SHP77 (cell line): ENCODE measurements at places on chromosomes 1 and 21.
A peak's percentile ranks its signal among the peaks of the same experiment; 100 is the strongest.

DNA sequence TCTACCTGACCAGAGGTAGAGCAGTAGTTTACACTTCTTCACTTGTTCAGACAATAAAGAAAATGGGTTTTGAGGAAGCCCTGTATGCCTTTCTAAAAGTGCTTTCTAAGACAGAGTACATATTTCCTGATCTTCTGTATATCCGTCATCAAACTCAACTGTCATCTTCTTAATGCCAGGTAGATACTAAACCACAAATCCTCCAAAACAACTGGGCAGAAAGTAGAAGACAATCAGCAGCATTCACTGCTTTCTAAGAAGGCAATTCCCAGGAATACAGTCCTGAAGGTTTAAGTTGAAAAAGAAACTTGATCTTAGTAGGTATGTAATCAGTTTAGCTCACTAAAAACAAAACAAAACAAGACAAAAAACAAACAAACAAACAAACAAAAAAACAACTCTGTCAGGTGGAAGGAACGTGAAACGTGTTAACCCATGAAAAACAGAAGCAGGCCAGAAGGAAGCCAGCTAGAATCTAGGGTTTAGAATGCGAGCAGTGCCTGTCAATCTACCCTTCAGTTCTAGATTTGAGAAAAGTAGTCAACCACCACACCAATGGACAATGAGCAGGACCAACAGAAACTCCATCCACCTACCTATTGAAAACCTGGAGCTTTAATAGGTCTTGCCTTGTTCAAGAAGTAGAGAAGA lies 59.2 kb downstream of the LEPR start:
- no peak for DNase-seq

DNA sequence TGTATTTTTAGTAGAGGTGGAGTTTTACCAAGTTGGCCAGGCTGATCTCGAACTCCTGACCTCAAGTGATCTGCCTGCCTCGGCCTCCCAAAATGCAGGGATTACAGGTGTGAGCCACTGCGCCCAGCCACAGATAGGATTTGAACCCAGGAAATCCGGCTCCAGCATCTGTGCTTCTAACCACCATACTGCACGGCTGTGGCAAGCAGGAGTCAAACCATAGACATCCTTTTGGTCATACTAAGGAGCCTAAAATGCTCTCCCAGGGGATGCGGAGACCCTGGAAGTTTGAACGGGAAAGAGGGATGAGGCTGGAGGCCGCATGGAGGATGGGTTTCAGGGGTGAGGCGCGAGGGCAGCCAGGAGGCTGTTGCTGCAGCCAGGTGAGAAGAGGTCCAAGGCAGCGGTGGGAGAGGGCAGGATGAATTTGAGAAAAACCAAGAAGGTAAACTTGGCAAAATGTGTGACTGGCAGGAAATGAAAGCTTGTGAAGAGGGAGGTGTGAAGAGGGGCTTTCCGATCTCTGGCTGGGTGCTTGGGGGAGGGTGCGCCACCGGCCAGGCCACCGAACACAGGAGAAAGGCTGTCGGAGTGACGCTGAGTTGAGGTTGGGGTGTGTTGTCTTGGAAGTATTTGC lies 24.0 kb upstream of the CDK18 start:
- DNase-seq, result no peak

- no peak for DNase-seq
Observed at GRCh38 chr1:13619909-13620308, 36.3 kb downstream of the PDPN start.

DNA sequence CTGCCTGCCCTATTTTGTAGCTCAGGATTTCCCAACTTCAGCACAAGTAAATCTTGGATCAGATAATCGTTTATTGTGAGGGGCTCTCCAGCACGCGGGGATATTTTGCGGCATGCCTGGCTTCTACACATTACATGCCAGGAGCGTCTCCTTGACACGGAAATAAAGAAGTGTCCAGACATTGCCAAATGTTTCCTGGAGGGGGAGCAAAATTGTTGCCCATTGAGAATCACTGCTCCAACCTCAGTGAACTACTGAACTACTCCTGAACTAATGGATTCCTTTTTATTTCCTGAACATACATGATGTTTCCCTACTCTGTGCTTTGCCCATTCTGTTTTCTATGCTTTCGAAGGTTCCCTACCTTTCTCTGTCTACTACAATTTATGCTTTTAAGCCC lies 1359.1 kb upstream of the ADGRL2 start:
- DNase-seq, result no peak

DNA sequence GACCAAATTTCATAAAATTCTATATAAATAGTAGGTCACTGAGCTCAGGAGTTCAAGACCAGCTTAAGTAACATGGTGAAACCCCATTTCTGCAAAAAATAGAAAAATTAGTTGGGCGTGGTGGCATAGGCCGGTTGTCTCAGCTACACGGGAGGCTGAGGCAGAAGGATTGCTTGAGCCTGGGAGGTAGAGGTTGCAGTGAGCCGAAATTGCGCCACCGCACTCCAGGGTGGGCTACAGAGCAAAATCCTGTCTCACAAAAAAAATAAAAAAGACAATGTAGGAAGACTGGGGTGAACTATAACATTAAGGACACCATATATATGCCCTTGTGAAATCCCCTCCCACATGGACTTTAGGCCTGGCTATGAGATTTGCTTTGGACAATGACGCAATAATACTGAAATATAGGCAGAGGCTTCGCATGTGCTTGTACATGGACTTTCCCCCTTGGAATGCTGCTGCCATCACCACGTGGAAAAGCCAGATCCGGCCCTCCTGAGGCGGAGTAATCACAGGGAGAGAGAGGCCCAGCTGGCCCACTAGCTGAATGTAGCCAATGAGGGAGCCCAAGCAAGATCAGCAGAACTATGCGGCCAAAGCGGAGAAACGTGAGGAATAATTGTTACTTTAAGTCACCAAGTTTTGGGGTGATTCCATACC lies 13.1 kb upstream of the USP1 start:
- no peak for DNase-seq

DNA sequence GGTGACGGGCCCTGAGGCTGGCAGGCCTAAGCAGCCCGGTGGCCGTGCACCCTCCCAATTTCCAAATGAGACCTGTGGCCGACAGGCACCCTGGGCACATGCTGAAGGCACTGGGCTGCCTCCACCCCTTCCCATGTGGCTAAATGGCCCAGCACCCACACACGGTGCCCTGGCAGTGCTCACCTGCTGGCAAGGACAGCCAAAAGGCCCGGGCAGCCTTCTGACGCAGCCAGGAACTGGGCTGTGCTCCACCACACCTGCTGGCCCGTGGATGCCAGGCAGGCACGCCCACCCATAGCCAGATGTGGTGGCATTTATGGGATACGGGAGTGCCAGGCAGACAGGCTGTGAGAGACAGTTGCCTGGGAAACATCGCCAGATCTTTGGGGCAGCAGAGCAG lies 4.0 kb upstream of the FAAP20 start:
- no peak for DNase-seq

GRCh38 chr1:36971852-36972618 lies 62.3 kb downstream of the GRIK3 start:
- no peak for DNase-seq

DNA sequence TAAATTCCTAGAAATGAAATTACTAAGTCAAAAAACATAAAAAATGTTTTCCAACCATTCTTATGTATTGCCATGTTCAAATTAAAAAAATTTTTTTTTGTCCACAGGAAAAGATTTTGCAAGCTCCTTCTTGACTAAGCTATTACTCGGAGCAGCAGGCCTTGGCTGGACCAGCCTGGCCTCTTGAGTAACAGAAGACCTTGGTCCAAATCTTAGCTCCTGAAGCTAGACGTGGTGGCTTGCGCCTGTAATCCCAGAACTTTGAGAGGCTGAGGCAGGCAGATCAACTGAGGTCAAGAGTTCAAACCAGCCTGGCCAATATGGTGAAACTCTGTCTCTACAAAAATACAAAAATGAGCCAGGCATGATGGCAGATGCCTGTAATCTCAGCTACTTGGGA lies 77.6 kb downstream of the CLSTN1 start:
- no peak for DNase-seq

GRCh38 chr1:205108464-205108863 lies 13.3 kb downstream of the RBBP5 start:
- DNase-seq, result no peak

- peak; percentile 52 for DNase-seq
Observed at GRCh38 chr1:230797942-230798365, 50.8 kb downstream of the CAPN9 start.

DNA sequence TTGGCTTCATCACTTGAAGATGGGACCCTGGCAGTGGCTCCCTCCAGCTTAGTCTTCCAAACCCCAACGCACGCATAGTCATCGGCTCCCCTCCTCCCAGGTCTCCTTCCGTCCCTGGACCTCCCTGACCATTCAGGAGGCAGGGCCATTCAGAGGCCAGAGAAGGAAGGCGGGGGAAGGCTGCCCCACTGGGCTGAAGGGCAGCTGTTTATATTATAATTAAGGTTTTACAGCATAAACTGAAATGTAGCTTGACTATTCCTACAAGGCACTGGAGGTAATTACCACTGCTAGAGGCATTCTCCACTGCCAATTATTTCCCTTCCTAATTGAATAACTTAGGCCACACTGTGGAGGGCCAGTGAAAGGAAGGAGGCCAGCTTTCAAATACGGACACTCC lies 170.6 kb upstream of the PROX1 start:
- no peak for DNase-seq

DNA sequence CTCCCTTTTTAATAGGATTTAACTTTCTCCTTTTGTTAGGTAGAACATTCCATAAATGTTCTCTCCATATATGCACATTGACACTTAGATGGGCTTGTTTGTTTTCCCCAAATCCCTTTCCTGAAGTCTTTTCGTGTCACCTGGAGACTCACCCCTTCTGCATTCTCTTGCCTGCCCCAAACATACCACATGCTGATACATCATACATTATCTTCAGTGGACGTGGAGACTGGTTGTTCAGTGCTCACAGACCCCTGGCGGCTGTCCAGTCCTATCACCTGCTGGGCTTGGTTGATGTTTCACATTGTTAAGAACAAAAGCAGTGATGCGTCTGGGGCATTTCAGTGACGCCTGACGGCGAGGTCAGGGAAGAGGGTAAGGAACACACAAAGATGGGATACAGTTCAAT lies 22.2 kb downstream of the FMOD start:
- peak; percentile 85 for DNase-seq

- DNase-seq, result no peak
Observed at GRCh38 chr1:47938520-47938919, 58.7 kb downstream of the TRABD2B start.

GRCh38 chr1:214541693-214542092 lies 9.7 kb downstream of the PTPN14 start:
- no peak for DNase-seq

DNA sequence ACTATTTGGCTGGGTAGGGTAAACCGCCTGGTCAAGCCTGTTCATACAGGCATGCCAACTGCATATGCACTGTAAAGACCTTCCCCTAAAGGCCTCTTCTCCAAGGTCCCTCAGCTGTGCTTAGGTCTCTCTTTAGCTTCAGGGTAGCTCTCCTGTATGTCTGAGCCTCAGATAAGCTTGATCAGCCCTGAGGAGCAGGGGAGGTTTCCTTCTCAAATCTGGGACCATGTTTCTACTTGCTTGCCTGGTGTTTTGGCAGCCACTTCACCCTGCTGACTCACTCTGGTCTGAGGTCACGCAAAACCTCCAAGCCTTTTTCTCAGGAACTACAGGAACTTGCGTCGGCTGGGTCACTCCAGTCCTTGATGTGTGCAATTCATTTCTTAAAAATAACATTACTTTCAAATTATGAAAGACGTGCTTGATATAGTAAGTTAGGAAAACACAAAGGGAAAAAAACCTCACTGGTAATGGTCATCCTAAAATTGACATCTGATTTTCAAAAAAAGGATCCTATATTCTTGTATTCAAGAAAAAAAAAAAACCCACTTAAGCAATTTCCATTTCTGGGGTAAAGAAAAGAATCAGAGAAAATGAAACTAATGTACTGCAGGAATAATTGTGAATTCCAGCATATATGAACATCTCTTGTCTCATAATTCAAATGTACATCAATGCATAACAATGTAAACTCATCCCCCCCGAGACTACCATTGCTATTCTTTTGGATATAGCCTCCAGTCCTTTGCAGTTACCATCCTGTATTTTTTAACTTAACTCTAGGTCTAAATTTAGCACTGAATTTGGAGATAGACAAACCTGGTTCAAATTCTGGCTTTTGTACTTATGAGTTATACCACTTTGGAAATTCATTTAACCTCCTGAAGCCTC lies 24.8 kb upstream of the RNF19B start:
- no peak for DNase-seq

DNA sequence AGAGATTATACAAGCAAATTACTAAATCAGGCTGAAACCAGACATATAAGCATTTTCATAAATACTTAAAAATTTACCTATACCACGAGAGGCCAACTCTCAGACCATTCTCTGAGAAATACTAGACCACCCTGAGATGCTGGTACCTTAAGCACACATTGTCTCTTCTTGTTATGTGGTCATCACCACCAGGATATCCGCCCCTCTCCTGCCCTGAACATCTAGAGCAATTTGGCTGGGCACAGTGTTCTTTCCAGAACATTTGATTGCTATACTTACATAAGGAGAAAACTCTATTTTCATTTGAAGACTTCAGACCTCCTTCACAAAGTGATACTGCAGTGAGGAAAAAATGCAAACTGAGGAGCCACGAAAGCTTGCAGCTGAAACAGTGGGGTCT lies 36.2 kb upstream of the DUSP10 start:
- no peak for DNase-seq

- peak; percentile 80 for DNase-seq
Observed at GRCh38 chr1:25744140-25744581, 55.8 kb upstream of the SELENON start.

- no peak for DNase-seq
Observed at GRCh38 chr1:208243527-208243966, 637 bp downstream of the PLXNA2 start.

DNA sequence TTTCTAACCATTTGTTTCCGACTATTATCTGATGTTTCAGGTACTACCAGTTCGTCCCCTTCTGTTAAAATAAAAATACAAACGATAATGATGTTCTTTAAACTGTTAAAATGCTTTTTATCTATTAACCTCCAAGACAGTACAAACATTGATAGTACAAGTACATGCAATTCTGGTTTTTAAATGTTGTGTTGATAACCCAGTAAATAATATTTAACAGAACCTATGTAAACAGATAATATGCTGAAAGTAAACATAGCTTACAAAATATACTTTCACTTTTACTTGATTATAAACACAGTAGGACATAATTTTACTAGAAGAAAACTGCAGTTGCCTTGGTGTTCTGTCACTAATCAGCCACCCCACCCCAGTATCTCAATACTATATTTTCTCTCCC lies 76.9 kb downstream of the COQ8A start:
- DNase-seq, result no peak
